Bronchial smooth muscle cell (primary cell): ENCODE measurements at places on chromosomes 5 and 9. TPM values are rescaled to one million over a fixed set of nuclear protein-coding genes. Genes with fewer than 3 reads are reported as not detected.

MCCC2 gene
- 15.1 and 17.7 TPM in 2 replicates for total RNA-seq

GDF9 gene
- total RNA-seq, result under 0.01 and 0.09 TPM in 2 replicates

DIPK1B gene
- total RNA-seq, result 0.69 and 1.1 TPM in 2 replicates

PCA3 gene
- under 0.01 and 0.26 TPM in 2 replicates for total RNA-seq

PCDHGC3 gene
- total RNA-seq, result 55.5 and 158 TPM in 2 replicates

KLHL9 gene
- 28.8 and 35.0 TPM in 2 replicates for total RNA-seq

IER5L gene
- 32.1 and 74.6 TPM in 2 replicates for total RNA-seq

NEUROG1 gene
- not detected in 2 replicates for total RNA-seq

ERCC6L2 gene
- total RNA-seq, result 66.7 and 78.5 TPM in 2 replicates

FOXD4L5 gene
- 0.09 and 0.16 TPM in 2 replicates for total RNA-seq

CDHR2 gene
- total RNA-seq, result 0.09 and 0.32 TPM in 2 replicates

SKP2 gene
- 7.3 and 15.0 TPM in 2 replicates for total RNA-seq

UGT3A1 gene
- total RNA-seq, result not detected in 2 replicates

HMMR gene
- 0.86 and 4.7 TPM in 2 replicates for total RNA-seq

PDLIM4 gene
- total RNA-seq, result 49.3 and 72.6 TPM in 2 replicates

PCDHA10 gene
- total RNA-seq, result under 0.01 and 0.26 TPM in 2 replicates

TAF1L gene
- under 0.01 TPM in 2 replicates for total RNA-seq

PCDHA8 gene
- total RNA-seq, result 0.16 and 0.17 TPM in 2 replicates
